ENCODE measurements at places on chromosomes 7 and 10. TPM values are rescaled to one million over a fixed set of nuclear protein-coding genes. Genes with fewer than 3 reads are reported as not detected.
A peak's percentile ranks its signal among the peaks of the same experiment; 100 is the strongest.

- DNase-seq = no peak
- peaks cover 14% of the 10 kb centered on the region for H3K4me1 ChIP-seq
- no peak overlapping the region for H3K27ac ChIP-seq
Observed at GRCh38 chr7:26369593-26369992, 77.9 kb downstream of the SNX10 start.

DNA sequence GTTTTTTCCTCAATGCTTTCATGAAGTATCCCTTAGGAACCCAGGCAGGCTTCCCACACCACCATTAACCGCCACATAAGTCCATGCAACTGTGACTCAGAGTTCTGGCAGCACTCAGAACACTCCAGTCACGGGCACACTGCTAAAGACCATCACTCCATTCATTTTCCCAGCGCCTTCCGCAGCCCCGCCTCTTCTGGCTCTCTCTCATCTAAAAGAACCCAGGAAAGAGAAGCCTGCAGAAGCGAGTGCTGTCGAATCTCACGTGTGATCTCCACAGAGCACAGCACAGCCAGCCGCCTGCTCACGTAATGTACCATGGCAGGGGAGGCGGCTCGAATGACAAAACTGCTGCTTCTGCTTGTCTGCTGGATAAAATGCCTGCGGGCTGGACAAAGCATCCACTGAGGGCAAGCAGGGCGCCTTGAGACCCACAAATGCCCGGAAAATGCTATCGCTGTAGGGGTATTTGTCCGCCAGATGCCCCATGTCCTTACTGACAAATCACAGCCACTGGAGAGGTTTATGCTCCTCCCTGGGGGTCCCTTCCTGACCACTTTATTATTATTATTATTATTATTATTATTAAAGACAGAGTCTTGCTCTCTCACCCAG is 1.8 kb downstream of the PSMG3 start:
- peaks cover 29% of the 10 kb centered on the region for H3K36me3 ChIP-seq
- H3K4me3 ChIP-seq = peak overlapping the region; percentile 39
- DNase-seq = no peak
- peaks cover 25% of the 10 kb centered on the region for H3K4me1 ChIP-seq

DNA sequence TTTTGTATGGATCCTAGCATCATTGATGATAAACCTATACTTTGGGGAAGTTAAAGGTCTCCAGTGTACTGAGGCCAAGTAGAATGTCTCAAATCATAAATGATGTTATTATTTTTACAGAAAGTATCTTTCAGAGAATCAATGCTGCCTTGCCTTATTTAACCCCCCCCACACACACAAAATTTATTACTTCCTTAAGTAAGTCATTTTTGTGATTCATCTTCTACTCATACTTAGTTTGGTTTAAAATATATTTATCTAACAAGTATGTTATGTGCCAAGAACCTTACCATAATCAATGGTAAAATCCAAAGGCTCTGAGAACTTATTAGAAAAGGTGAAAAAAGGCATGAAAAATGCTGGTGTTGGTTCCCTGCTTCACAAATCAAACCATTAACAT is 18.8 kb upstream of the CLDN12 start:
- DNase-seq = no peak
- H3K27me3 ChIP-seq = no peaks in the 10 kb centered on the region
- H3K27ac ChIP-seq = no peak overlapping the region
- H3K36me3 ChIP-seq = peaks cover 68% of the 10 kb centered on the region

DNA sequence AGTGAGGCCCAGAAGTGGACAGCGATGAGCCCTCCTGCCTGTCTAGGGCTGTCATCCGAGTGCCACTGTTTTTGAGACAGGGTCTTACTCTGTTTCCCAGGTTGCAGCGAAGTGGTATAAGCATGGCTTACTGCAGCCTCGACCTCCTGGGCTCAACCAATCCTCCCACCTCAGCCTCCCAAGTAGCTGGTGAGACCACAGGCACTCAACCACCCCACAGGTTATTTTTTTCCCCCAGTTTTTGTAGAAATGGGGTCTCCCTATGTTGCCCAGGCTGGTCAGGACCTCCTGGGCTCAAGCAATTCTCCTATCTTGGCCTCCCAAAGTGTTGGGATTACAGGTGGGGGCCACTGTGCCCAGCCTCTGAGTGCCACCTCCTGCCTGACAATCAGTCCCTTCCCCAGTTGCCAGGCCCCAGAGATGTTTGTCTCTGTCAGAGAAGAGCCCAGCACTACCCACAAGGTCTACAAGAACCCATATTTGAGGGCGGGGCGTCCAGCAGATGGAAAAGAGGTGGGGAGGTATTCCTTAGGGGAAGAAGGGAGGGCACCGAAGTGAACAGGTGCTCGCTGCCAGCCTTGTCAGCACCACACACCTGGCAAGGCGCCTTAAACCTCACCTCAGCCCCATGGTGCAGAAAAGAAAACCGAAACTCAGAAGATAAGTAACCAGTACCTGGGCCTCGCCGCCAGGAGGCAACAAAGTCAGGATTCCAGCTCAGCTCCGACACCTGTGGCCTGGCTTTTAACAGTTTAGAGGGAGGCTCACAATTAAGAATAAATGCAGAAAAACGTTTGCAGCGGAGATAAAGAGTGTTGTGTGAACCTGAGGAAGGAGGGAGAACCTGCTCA is 77.4 kb upstream of the ANLN start:
- H3K27ac ChIP-seq = no peak overlapping the region
- H3K4me3 ChIP-seq = no peak overlapping the region
- peaks cover 2% of the 10 kb centered on the region for H3K4me1 ChIP-seq
- no peaks in the 10 kb centered on the region for H3K27me3 ChIP-seq
- no peak for DNase-seq

DNA sequence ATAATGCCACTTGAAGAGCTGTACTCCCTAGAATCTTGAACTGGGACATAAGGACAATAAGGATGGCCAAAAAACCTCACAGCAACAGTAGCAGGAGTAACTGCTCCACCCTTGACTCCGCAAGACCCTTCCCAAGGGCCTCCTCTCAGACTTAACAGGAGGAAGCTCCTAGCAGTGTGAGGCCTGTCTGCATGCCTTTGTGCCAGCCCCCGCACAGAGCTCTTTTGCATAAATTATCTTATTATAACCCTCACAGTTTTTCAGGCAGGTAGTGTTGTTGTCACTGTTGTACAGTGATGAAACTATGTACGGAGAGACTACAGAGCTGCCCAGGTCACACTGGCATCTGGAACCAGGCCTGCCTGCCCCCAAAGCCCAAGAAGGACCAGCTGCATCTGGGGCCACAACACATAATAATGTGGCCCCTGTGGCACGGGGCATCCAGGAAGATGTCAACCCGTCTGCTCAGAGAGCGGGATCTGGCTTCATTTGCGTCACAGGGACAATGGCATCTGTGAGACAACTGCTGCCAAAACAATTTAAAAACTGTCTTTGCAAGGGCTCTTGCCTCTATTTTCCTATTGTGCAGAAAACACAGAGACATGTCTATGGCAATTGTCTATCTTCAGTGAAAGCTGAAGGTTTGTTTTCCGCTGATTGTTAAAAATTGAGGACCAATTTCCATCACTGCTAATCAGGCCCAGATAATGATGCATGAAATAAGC is 249.3 kb upstream of the GRB10 start:
- H3K4me3 ChIP-seq = no peak overlapping the region
- peaks cover 5% of the 10 kb centered on the region for H3K27me3 ChIP-seq
- DNase-seq = no peak
- H3K4me1 ChIP-seq = no peaks in the 10 kb centered on the region
- H3K36me3 ChIP-seq = no peaks in the 10 kb centered on the region

Gene ADRA2A
- total RNA-seq = not detected

Measured in activated T-helper 2 cell treated with anti-CD3 and anti-CD28 coated beads, Interferon-gamma antibody, Interleukin-2, Interleukin-4, amounts not matched to agents 10 μg/mL and 5 μg/mL and 100 μg/mL, durations not matched to agents 14 hours and 24 hours and 36 hours (primary cell).